Hepatocyte (in vitro differentiated cells): ENCODE measurements at places on chromosomes 7 and 10.

- DNase-seq: no peak
- no peaks in the 10 kb centered on the region for H3K27me3 ChIP-seq
- no peaks in the 10 kb centered on the region for H3K36me3 ChIP-seq
- no peak overlapping the region for H3K4me3 ChIP-seq
Measured at GRCh38 chr10:29689001-29689400, 54.2 kb upstream of the SVIL start.

- peaks cover 97% of the 10 kb centered on the region for H3K27me3 ChIP-seq
- no peaks in the 10 kb centered on the region for H3K36me3 ChIP-seq
- no peak overlapping the region for H3K27ac ChIP-seq
- H3K4me3 ChIP-seq: no peak overlapping the region
- DNase-seq: no peak
Measured at GRCh38 chr7:101173752-101174244, 6.3 kb downstream of the NAT16 start.

DNA sequence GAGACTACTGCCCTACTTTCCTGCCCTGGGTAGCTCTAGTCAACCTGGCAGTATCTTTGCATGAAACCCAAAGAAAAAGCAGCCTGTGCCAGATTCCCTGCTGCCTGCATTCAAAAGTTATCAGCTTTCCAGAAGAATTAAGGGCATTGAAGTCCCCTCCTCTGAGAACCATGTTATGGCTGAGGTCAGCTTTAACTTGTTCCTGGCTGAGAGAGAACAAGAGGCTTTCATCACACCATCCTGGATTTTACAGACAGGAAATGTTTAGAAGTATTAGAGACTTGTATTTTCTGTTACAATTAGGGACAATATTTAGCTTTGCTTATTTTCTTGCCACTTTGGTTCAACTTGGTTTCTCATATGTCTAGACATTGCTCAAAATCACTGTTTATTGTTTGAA lies 238.8 kb downstream of the ARL4A start:
- no peaks in the 10 kb centered on the region for H3K27me3 ChIP-seq
- H3K27ac ChIP-seq: no peak overlapping the region
- H3K36me3 ChIP-seq: no peaks in the 10 kb centered on the region
- peaks cover 27% of the 10 kb centered on the region for H3K4me1 ChIP-seq
- no peak for DNase-seq

DNA sequence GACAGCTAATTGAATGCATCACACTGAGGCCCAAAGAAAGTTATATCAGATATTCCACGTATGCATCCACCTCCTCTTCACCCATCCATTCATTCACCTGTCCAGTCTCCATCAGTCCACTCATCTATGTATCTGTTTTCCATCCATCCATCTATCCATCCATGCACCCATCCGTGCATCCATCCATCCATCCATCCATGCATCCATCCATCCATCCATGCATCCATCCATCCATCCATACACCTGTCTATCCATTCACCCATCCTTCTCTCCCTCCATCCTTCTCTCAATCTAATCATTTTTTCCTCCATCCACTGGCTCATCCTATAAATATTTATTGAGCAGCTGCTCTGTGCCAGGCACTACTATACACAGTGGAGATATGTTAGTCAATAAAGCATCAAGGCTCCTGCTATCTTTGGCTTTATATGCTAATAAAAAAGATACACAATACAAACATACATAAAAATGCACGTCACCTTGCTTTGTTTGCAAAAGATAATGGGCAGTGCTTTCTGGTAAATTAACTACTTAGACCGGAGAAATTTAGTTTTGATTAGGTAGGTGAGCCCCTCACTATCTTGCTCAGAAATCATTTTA lies 442.0 kb upstream of the KLF6 start:
- no peaks in the 10 kb centered on the region for H3K36me3 ChIP-seq
- no peak overlapping the region for H3K4me3 ChIP-seq
- no peak for DNase-seq
- H3K27ac ChIP-seq: no peak overlapping the region

- no peaks in the 10 kb centered on the region for H3K27me3 ChIP-seq
- H3K4me1 ChIP-seq: no peaks in the 10 kb centered on the region
- DNase-seq: no peak
- no peak overlapping the region for H3K27ac ChIP-seq
Measured at GRCh38 chr7:13057462-13058200, 370.2 kb downstream of the ARL4A start.

- H3K27ac ChIP-seq: no peak overlapping the region
- no peaks in the 10 kb centered on the region for H3K27me3 ChIP-seq
- no peaks in the 10 kb centered on the region for H3K36me3 ChIP-seq
- no peak for DNase-seq
- no peak overlapping the region for H3K4me3 ChIP-seq
- no peaks in the 10 kb centered on the region for H3K4me1 ChIP-seq
Measured at GRCh38 chr7:125592331-125592730, 662.7 kb upstream of the POT1 start.

DNA sequence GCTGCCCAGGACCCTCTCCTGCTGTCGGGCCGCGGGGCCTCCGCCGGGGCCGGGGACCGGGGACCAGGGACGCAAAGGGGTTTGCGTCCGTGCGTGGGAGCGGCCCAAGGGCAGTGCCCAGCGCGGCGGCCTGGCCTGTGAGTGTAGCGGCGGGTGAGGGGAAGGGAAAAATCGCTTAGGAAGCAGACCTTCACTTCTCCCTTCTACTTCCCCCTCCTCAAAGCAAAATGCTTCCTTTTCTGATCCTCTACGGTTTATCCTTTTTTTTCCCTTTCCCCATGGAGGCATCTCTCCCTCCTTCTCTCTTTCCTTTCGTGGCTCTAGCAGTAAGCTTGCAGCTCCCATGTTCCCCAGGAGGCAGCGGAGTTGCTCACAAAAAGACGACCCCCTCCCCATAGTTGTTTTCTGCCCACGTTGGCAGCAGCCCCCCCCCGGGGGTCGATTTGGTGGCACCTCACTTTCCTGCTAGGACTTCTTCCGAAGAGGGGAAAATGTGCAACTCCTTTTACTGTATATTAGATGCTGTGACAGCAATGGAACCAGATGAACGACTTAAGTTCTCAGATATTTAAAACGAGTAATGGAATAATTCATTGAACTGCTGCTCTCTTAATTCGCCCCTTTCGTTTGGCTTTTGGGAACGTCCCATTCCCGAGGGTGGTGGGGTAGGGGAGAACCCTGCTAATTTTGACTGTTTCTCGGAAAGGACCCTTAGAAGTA lies 724 bp downstream of the CAPZA2 start:
- H3K27ac ChIP-seq: peak overlapping the region; percentile 99
- peaks cover 7% of the 10 kb centered on the region for H3K4me1 ChIP-seq

DNA sequence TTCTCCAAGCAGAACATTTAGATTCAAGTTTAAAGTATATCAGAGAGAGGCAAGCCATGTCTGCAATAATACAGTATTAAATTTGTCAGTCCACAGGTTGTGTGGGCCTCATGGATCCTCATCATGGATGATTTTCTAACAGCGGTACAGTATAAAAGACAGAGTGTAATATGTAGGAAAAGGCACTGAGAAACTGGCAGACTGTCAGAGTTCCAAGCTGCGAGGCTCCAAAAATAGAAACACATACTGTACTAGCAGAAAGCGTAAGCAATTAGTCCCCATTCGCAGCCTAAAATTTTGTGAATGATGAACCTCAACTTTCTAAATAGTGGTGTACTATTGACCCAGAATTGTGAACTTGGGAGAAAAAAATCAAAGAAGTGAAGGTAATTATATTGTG lies 933.3 kb downstream of the XPNPEP1 start:
- no peaks in the 10 kb centered on the region for H3K4me1 ChIP-seq
- H3K4me3 ChIP-seq: no peak overlapping the region
- no peaks in the 10 kb centered on the region for H3K27me3 ChIP-seq
- H3K36me3 ChIP-seq: no peaks in the 10 kb centered on the region

GRCh38 chr10:111076682-111077478 lies at the start of gene ADRA2A:
Gene ADRA2A (plus strand): TSS chr10:111077029. CDS start chr10:111077997, 968 bp downstream.
- DNase-seq: peak; percentile 74
- H3K4me1 ChIP-seq: peaks cover 26% of the 10 kb centered on the region
- H3K27me3 ChIP-seq: peaks cover 57% of the 10 kb centered on the region
- H3K4me3 ChIP-seq: peak within 1 kb of the TSS; percentile 51
- no peak within 1 kb of the TSS for H3K27ac ChIP-seq
- H3K36me3 ChIP-seq: no peaks in the 10 kb centered on the region
